ENCODE measurements at places on chromosomes 3 and 15.

GRCh38 chr3:89783341-89783927 lies 676.0 kb downstream of the EPHA3 start:
- DNase-seq, result no peak

GRCh38 chr3:197202694-197203093 lies 95.7 kb downstream of the DLG1 start:
- no peak for DNase-seq

- no peak for DNase-seq
These were observed 498.6 kb downstream of the ZPLD1 start for GRCh38 chr3:102933377-102933776.

DNA sequence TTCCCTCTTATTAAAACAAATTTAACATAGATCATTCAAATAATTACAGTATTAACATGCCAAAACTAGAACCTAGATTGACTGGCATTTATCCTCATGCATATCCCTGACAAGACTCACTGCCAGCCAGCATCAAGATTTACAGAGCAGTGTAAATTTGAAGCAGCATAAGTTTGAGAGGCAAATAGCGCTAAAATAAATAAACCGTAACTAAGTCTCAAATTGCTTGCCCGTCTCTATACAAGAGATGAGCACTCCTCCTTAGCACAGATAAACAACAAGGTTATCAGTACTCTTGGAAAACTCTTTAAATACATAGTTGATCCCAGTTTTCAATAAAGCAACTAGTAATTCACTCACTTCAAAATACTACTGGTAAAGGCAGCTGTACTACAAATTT lies 29.6 kb downstream of the MSL2 start:
- no peak for DNase-seq

DNA sequence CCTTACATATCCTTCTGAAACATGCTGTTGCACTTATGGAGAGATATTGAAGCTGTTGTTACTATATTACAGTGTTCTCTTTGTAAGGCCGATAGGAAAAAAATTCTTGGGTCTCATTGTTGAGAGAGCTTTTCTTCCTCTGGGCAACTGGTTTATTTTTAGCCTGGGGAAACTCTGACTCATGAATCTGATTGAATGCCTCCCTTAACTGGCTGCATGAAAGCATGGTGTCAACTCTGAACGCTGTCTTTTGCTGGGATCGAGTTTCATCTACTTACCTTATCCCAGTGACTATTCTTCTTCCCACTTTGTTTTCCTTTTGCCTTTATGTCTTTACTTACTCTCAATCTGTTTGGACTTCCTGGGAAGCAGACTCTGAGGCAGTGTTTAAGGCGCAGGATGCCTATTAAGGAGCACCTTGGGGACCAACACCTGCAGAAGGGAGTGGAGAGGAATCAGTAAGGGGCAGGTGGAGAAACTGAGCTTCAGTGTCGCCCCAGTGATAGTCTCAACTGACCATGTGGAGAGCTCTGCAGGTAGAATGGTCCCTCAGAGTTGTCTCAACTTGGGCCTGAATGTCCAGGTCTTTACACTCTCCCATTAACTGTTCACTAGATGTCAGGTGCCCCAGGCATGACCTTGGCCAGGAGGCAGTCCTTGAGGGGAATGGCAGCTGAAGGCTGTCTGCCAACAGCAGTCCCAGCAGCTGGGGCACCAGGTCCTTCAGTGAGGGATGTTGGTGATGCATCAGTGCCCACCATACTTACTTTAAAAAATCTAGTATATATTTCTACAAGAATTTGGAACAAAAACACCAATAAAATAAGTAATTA lies 88.9 kb upstream of the CCNL1 start:
- DNase-seq, result peak; percentile 82
